KG1 (cell line): ENCODE measurements at places on chromosomes 4 and X.

DNA sequence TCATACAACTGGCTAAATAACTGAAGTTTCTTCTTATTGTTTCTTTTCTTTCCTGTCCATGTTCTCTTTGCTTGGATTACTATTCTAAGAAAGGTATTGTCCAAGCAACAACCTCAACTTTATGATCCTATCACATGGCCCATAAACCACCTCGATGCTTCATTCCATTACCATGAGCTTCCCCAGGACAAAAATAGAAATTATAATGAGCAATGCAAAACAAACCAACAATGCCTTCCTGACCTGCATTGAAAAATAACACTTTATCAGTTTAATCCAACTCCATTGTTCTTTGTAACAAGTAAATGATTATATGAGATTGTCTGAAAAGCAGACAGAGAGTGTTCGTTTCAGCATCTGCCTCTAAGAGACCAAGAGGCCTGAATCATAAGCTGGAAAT, 148.8 kb downstream of the HS6ST2 start:
- DNase-seq = no peak

DNA sequence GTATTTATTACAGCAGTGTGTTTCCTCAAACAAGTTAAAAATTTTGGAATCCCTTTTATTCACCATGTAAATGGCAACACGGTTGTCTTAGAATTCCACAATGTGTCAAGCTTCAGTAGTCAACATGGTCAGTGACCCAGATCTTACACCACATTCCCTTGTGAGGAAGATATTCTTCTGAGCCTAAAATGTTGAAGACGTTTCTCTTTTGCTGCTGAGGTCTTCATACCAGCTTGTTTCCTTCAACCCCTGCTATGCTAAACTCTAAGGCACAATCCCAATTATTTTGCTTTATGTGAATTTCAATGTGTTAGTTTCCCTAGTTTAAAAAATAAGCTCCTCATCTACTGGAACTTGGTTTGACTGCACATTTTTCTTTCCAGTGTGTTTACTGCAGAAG, 17.6 kb upstream of the LDB2 start:
- no peak for DNase-seq

DNA sequence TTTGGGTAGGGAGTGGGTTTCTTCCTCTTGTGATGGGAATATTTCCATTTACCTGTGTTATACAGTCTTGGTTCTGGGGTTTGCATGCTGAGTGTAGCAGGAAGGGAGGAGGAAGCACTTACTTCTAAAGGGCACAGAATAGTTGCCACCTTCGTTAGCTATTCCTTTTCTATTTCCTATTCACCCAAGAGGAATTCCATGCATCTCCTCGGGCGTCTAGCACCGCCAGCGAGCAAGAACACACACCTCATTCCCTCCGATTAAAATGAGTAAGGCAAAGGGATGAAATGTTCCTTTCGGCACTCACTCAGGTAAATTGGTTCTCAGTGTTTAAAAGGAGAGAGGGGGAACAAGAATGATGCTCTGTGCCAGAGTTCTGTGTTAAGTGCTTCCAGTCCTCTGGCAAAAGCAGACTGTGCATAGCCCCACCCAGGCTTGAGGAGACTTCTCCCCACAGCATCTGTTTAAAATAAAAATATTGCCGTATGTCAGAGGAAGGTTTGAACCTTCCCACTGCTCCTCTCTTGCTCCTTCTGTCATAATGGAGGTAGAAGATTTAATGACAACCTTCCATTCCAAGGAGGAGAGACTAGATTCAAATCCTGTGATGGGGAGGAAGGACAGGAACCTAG, 351.4 kb downstream of the PTTG2 start:
- no peak for DNase-seq

DNA sequence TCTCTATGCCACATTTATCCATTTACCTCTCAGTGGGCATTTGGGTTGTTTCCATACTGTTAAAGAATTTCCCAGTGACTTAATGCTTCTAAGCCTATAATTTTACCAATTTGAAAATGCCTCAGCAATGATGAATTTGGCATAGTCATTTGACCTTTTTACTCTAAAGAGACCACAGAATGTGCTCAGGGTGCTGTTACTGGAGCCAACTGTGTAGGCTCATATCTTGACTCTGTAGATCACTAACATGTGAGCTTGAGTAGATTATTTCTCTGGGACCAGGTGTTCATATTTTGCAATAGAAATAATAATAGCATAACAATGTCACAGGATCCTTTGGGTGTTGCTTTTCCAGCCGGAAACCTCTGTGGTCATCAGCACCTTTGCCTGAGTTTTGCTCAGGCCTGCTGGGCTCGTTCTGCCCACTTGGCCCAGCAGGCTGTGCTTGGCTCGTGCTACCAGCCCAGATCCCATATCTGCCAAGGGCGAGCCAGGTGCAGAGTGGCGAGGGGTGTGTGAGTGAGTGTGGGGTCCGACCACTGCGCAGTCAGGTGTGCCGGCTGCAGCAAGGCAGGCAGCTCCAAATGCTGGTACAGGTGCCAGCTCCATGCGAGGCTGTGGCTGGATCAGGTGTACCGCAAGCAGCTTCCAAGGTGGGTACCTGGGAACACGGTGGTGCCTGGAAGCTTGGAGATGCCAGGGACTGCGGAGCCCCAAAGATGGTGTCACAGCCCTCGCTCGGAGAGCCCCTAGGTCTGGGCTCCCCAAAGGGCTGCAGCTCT, 70.6 kb upstream of the ANK2 start:
- DNase-seq = no peak

GRCh38 chr4:150056569-150056968, 21.7 kb upstream of the DCLK2 start:
- DNase-seq = no peak

DNA sequence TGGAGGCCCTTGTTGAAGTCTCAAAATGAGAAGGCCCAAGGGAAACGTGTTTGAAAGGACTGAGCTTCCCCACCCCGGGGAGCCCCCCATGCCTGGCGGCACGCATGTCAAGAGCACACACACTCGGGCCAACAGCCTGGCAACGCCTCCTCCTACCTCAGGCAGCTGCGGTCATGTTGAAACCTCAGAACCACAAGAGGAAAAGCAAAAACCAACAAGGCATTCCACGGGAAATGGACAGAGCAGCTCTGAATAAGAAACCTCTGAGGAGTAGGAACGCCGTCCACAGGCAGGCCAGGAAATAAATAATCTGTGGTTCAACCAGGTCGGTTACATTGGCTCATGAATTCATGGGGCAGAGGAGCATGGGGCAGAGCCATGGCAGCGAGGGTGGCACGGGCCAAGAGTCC, 95.7 kb upstream of the AFAP1 start:
- DNase-seq = no peak

DNA sequence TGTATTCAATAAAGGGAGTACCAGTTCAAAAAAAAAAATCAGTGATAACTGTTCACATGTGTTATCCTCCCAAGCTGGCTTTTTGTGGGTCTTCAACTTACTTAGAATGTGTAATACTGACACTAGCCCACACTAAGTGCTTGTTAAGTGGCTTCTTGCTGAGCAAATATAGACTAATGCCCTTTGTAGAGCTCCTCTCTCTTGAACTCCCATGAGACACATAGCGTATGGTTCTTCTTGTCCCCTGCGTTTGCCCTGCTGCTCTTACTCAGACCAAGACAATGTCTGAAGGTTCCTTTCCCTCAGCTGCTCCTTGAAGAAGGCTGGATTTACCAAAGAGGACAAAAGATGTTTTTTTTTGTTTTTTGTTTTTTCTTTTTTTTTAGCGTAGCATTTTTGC, 110.9 kb downstream of the FRAS1 start:
- no peak for DNase-seq

DNA sequence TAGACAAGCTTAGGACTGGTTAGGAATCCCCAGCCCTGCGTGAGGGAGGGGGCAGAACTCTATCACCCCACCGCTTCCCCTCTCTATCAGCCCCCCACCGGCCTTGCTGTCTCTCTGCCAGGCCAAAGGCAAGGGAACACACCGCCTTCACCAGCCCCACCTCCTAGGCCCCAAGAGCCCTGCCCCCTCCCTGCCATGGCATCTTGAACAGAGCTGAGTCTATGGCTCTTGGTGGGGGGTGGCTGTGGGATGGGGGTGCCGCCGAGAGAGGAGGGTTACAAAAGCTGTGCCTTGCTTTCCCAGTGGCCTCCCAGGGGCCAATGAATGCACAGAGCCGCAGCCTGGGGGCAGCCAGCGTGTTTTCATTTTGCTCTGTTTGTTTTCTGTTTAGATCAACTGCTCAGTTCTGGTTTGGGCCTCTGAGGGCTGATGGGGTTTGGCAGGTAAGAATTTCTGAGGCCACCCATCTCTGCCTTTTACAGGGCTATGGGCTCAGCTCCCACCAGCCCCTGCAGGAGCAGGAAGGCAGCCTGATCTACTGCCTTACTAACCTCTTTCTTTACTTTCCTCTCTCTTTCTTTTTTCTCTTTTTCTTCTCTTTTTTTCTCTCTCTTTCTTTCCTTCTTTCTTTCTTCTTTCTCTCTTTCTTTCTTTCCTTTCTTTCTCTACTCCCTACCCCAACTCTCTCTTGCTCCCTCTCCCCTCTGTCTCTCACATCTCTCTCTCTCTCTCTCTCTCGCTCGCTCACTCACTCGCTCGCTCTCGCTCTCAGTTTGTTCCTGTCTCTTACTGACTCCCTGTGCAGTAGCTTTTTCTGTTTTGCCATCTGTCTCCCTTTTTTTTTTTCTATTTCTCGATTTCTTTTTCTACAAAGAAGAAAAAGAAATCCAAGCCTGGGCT, 128.3 kb downstream of the PJA1 start:
- no peak for DNase-seq

GRCh38 chr4:86247906-86248305, 111.9 kb downstream of the MAPK10 start:
- DNase-seq = no peak

- DNase-seq = no peak
Observed at GRCh38 chr4:110737931-110738330, 115.1 kb upstream of the PITX2 start.

- no peak for DNase-seq
Observed at GRCh38 chr4:8296491-8296890, 26.9 kb downstream of the HTRA3 start.

DNA sequence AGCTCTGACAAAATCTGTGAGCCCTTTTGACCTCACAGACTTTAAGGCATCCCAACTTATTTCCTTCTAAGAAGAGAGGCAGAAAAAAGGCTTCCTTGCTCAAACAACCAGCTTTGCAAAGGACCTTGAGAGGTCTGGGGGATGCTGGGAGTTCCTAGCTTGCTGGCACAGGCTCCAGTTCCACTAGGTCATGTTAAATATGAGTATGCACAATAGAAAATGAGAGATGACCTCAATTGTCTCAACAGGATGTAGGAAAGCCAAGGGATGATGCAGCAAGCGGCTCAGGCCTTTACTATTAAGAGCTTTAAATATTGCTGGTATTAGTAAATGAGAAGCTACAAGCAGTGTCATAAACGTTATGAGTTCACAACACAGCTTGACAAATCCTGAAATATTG, 13.3 kb upstream of the ZNF827 start:
- no peak for DNase-seq

DNA sequence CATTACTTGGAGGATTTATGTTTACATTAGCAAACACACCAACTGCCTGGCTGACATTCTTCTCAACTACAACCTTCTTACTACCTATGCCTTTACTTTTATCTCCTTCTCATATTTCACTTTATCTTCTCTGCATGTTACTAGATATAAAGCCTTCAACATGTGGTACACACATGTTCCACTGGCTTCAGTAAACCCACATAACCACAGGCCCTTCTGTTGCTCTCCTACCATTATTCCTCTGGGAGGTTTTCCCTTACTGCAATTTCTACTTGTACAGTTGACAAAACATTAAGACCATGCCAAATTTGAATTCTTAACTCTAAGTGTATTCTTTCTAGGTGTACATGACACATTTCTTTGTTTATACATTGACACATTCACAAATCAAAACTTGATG, 133.1 kb downstream of the ARAP2 start:
- DNase-seq = no peak

GRCh38 chrX:154409222-154409871, at the start of gene DNASE1L1:
TSS of gene DNASE1L1 (minus strand) at chrX:154409254. CDS start at chrX:154405568, 3,686 bp downstream.
- DNase-seq = no peak

DNA sequence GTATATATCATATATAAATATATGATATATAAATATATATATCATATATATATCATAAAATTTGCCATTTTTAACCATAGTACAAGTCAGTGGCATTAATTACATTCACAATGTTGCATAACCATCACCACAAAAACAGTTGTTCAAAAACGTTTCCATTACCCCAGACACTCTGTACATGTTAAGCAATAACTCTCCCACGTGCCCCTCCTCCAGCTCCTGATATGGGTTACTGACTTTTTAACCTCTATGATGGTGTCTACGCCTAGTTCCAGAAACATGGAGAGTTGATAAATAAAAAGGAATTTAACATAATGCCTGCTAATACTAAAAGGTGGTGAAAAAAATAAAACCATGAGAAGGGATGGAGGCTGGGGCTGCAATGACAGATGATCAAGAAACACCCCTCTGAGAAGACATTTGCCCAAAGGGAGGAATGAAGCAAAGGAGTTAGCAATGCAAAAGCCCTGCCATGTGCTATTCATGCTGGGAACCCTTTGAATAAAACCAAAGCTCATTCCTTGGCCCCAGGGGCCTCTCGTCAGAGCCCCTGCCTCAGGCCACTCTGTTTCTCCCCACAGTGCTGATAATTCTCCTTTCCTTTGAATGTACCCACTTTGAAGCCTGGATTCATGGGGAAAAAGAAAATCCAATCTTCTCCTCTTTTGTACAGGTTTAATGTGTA, 144.3 kb downstream of the NWD2 start:
- no peak for DNase-seq

GRCh38 chr4:183657564-183657963, 1.4 kb downstream of the RWDD4 start:
- no peak for DNase-seq

GRCh38 chrX:28312965-28313364, 274.3 kb upstream of the IL1RAPL1 start:
- DNase-seq = no peak

DNA sequence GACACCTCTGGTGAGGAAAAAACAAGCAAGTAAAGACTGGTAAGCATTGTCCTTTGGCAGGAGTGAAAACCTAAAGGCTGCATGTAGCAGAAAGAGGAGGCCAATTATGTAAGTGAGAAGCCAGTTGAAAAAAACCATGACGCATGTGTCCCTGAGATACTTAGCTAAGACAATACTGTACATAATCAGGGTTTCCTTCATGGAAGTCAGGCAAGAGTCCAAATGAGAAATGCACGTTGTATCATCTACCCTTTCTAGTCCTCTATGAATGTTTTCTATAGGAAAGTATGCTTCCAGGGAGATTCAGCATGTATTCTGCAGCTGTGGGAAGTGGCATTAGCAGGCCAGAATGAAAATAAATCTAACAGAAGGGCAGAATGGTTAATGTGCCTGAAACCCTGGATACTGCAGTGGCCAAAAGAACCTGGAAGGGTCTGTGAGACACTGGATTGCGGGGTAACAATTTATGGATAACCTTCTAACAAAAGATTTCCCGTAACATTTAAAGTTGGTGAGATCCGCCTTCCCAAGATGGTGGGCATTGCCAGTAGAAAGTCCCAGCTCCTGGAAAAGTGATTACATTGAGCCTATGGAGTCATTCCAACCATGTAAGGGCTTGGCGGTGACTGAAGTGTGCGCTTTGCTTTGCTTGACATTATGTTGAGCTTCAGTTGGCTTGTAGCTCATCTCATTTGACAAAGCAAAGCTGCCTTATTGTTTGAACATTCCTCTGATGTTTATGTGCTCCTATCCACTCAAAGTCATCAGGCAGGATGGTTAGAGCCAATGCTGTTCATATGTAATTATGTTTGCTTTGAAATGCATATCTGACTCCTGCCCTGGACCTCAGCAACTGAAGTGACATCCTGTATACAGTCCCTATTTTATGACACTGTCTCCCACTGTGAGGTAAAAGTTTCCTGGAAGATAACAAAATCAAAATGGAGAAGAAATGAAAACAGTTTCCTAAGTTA, 200.4 kb downstream of the ARHGAP24 start:
- DNase-seq = no peak
